Osteocyte (in vitro differentiated cells): ENCODE measurements at places on chromosomes 16 and 17. TPM values are rescaled to one million over a fixed set of nuclear protein-coding genes. Genes with fewer than 3 reads are reported as not detected.

The KRT24 gene
- total RNA-seq = not detected in 2 replicates

The DHRS7C gene
- not detected in 2 replicates for total RNA-seq

The PABPN1L gene
- not detected in 2 replicates for total RNA-seq

The VPS25 gene
- total RNA-seq = 63.9 and 66.1 TPM in 2 replicates

DNA sequence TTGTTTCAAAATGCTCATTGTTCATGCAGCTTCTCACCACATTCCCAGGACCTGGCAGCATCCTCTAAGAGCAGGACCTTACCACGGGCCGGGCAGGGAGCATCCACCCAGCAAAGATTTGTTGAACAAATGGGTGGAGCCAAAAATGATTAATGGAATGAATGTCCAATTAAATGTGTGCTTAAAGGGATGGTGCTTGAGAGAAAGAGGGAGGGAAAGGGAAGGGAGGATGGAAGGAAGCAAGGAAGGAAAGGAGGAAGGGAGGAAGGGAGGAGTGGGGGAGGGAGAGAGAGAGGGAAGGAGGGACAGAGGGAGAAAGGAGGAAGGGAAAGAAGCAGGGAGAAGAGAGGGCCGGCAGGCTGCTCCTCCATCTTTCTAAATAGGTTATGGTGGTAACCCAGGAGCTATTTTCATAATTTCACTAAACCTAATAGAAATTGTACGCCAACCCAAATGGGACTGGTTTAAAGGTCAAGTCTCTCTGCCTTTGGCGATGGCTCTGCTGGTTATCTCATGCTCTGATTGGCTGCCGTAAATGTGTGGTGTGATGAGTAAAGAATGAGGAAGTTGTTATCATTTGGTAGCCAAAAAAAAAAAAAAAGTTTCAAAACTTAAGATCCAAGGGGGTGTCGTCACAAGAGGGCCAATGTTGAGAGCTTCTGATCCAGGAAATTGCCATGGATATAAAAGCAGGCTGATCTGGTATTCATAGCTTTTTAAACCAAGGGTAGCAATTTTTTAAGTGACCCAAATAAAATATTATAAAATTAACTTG, 126.7 kb upstream of the FOXF1 start:
- no peaks in the 10 kb centered on the region for H3K36me3 ChIP-seq
- H3K27ac ChIP-seq = no peak overlapping the region
- H3K4me1 ChIP-seq = no peaks in the 10 kb centered on the region
- peaks cover 5% of the 10 kb centered on the region for H3K27me3 ChIP-seq
